Iris pigment epithelial cell (primary cell): ENCODE measurements at places on chromosomes 4 and X.

GRCh38 chrX:56231537-56232090, 542 bp upstream of the KLF8 start:
- DNase-seq = no peak

DNA sequence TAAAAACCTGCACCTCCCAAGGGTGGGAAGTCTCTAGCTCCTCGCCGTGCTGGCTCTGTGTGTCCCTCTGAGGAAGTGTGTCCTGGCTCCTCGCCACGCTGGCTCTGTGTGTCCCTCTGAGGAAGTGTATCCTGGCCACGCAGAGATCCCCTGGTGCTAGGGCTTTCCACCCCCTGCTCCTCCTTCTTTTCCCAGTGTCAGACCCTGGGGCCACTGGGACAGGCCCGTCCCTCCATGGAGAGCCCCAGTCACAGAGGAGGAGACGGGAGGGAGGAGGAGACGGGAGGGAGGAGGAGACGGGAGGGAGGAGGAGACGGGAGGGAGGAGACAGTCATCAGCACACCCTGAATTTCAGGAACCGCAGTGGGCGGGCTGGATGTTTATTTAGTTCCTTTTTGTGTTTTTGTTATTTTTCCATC, 53.8 kb upstream of the HGFAC start:
- DNase-seq = peak; percentile 38

DNA sequence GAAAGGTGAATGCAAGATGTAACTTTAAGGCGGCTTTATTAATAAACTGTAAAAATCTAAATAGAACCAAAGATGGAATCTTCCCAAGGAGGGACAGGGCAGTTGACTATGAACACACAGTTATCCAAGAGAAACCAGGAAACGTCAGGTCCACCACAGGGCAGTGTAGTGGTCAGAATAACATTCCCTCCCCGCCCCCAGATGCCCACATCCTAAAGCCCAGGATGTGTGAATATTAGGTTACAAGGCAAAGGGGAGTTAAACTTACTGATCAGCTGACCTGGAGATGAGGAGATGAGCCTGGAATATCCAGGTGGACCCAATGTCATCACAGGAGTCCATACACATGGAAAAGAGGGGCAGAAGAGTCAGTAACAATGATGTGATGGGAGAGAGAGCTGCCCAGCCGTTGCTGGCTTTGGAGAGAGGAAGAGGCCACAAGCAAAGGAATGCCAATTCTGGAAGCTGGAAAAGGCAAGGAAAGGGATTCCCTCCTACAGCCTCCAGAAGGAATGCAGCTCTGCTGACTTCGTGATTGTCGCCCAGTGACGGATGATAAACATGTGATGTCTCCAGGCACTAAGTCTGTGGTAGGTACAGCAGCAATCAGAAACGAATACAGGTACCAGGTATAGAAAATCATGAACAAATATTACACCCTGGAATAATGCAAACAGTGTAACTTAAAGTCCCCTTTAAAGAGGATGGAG, 5.2 kb downstream of the SH3KBP1 start:
- no peak for DNase-seq

DNA sequence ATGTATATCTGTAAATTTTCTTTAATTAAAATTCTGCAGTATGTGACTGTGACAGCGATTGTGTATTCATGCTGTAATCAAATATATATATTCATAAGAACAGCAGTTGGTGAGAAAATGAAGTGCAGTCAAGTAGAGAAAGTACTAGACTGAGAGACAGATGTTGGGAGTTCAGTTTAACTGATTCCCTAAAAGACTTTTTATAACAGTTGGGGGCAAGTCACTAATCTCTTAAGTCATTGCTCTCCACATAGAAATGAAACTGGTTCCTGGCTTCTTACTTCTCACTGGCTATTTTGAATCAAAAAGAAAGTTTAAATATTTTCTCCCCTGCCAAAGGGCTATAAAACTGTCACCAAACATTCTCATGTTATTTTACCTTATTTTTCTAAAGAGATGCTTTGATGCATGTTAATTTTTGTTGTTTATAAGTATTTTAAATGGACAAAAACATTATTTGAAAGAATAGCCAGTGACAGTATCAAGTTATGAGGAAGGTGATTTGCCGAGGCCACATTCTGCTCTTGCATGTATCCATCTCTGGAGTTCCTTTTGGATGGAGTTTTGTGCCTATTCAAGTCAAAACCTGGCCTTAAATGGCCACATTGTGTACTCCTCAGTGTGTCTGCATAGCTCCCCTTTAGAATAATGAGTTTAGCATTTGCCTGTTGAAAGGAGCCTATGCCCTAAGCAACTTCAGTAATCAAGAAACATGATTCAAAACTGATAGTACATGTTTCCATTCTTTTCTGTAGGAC, 30.8 kb downstream of the EXOC1 start:
- no peak for DNase-seq

- DNase-seq = no peak
These were observed 24.3 kb upstream of the PGM2 start for GRCh38 chr4:37802068-37802666.

- DNase-seq = no peak
These were observed 1.4 kb upstream of the DHRSX start for GRCh38 chrX:2502120-2502667.

- no peak for DNase-seq
These were observed 76.2 kb downstream of the CLDN34 start for GRCh38 chrX:10043386-10043785.

- no peak for DNase-seq
These were observed 2.6 kb upstream of the NDUFC1 start for GRCh38 chr4:139304920-139305319.

DNA sequence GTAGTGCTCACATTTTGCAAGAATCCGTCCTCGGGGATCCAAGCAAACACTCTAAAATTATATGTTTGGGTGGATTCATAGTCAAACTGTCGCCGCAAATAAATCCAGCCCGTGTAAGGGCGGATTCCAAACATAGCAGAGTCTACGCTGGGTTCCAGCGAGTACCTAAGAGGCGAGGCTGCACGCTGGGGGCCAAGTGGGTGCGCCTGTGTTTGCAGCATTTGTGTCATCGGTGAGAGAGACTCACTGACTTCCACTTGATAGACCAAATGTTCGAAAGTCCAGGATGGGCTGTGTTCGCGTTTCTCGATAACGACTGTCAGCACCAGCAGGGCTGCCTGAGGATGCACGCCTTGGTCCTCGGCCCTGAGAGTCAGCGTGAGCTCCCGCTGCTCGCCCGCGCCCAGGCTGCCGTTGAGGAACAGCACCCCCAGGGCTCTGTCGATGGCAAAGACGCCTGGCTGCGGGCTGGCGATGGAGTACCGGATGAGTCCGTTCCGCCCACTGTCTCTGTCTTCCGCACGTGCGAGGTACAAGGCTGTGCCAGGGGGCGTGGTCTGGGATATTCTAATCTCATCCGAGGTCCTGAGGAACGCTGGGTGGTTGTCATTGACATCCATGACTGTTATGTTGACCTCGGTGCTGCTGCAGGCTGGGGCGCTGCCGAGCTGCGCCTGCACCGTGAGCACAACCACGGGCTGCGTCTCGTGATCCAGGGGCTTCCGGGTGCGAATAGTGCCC, 158.7 kb downstream of the DCHS2 start:
- DNase-seq = peak; percentile 2

DNA sequence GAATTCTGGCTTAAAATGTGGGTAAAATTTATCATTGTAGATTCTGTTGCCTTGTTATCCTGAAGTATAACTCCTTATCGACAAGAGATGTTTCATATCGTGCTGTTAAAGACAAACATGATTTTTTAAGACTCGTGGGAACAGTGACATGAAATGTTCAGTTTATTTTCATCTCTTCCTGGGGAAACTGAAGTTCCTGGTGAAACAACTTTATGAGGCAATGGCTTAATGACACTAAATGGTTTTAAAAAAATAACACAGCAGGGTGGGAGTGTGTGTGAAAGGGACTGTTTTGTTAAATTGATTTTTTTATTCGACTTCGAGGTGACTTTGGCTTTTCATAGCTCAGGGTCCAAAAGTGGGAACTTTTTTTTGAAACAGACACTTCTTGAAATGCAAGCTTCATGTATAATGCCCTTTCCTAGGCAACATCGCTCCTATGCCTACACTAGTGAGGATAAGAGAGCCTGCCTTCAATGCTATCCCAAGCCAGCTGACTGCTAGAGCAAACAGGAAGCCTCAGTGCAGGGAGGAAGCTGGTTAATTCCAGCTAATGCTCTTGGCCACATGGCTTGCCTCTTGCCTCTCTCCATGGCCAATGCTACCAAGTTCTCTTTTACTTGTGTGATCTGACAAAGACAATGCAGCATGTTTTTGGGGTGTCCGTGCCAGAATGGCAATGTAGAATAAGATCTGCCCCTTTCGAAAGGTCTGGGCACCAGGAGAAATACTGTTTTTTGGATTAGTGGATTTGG, 80.9 kb upstream of the PLAC1 start:
- DNase-seq = no peak

DNA sequence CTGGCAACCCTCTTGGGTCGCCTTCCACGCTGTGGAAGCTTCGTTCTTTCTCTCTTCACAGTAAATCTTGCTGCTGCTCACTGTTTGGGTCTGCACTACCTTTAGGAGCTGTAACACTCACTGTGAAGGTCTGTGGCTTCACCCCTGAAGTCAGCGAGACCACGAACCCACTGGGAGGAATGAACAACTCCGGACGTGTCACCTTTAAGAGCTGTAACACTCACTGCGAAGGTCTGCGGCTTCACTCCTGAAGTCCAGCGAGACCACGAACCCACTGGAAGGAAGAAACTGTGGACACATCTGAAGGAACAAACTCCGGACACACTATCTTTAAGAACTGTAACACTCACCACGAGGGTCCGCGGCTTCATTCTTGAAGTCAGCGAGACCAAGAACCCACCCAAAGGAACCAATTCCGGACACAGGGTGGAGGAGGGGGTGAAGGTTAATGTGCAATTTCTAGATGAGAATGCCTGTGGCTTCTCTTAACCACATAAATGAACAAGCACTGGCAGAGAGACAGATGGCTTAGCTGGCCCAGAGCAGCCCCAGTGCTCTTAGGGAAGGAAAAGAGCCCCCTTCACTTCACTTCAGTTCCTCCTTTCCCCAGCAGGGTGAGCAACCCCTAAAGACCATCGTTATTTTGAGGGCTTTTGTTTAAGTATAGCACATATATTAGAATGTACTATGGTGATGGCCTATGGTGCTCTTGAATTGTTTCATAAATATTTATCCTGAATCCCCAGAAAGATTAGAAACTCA, 73.0 kb downstream of the LUZP4 start:
- peak; percentile 71 for DNase-seq

- no peak for DNase-seq
These were observed 57.0 kb downstream of the SORBS2 start for GRCh38 chr4:185754961-185755360.

GRCh38 chrX:10636337-10636736, 16.0 kb upstream of the MID1 start:
- peak; percentile 64 for DNase-seq

- no peak for DNase-seq
These were observed 144.3 kb downstream of the RTL3 start for GRCh38 chrX:78514852-78515251.

DNA sequence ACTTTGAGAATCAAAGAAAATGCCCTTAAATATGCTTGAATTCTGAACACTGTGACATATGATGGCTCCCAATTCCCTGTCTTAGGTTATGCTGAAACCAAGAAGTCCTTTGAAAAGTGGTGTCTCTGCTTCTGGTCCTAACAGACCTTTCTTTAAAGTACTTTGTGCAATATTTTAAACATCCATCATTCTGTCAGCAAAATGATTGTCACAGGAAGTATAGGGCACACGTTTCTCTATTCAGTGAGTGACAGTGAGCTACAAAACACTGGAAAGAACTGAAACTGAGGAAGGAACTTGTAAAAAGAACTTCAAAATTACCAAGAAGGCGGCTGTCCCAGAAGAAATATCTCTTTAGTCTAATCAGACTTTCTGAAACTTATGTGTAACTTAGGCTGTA, 12.2 kb upstream of the NUP54 start:
- DNase-seq = no peak

GRCh38 chr4:83413676-83414075, 41.9 kb downstream of the HELQ start:
- DNase-seq = no peak

GRCh38 chr4:11748164-11748872, 319.6 kb upstream of the HS3ST1 start:
- peak; percentile 74 for DNase-seq

GRCh38 chr4:19806865-19807264, 444.8 kb upstream of the SLIT2 start:
- DNase-seq = peak; percentile 49

GRCh38 chr4:96593422-96593821, 753.5 kb downstream of the PDHA2 start:
- no peak for DNase-seq

DNA sequence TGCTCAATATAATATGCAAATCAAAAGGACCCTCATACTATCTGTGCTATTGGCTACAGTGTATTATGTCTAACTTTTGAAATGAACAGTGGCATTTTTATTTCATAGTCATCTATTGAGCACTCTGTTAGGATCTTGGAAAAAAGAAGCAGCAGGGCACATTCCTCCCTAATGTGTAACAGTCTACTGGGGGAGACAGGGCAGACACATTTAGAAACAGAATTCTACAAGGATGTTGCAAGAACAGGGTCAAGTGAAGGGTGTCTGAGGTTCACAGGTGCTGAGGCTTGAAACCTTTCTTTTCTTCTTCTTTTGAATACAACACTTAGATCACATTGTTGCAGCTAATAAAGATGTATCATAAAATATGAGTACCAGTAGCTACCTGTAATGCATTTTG, 129.7 kb upstream of the SLC4A4 start:
- DNase-seq = peak; percentile 77

- DNase-seq = peak; percentile 2
These were observed 61.2 kb downstream of the CPE start for GRCh38 chr4:165439981-165440380.

DNA sequence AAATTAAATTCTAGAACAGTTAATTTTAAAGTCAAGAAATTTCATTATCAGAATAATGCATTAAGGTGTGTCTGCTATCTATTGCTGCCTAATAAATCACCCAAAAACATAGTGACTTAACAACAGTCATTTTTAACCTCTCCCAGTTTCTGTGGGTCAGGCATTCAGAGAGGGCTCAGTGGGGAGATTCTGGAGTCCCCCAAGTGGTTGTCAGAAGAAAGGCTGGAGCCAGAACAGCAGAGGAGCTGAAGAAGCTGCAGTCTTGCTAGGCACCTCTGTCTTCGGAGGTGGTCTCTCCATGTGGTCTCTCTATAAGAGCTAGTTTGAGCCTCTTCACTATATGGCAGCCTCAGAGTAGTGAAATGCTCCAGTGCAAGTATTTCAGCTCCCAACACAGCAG, 9.3 kb upstream of the HOPX start:
- DNase-seq = no peak

DNA sequence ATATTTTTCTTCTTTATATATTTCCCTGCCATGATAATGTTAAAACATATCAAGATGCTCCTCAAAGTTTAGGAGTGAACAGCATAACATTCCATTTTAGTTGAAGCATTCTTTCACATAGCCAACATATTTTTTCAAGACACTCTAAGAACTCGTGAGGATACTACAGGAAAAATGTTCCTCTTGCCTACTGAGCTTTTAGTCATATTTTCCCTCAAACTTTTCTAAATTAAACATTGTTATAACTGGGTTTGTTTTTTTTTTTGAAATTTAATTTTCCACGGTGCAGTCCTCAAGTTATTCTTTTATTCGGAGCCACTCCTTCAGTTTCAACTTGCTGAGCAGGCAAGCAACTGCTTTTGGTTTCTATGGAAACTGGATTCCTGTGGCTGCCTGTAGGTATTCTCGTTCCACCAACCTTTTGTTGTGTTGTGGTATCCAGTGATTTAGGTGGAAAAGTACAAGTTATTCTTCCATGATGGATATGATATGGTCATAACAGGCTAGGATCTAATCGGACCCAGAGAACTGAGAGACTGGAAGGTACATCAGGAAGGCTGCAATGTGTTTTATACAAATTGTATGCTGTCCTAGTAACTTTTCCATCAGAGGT, 248.0 kb downstream of the TRIML1 start:
- DNase-seq = peak; percentile 56
